Vein endothelial cell (primary cell): ENCODE measurements at places on chromosomes 5 and 9. TPM values are rescaled to one million over a fixed set of nuclear protein-coding genes. Genes with fewer than 3 reads are reported as not detected.

The SLC6A3 gene
- not detected in 2 replicates for total RNA-seq

The GPX3 gene
- total RNA-seq = 2.3 and 10.4 TPM in 2 replicates

The ACSL6 gene
- not detected in 2 replicates for total RNA-seq

The AIF1L gene
- total RNA-seq = 16.0 and 25.6 TPM in 2 replicates

The HSPB3 gene
- not detected in 2 replicates for total RNA-seq
